ENCODE measurements at places on chromosomes 6 and 20. TPM values are rescaled to one million over a fixed set of nuclear protein-coding genes. Genes with fewer than 3 reads are reported as not detected.

- DNase-seq = no peak
Observed at GRCh38 chr20:39395478-39396291, 433.5 kb downstream of the DHX35 start.

SIRPD gene
- not detected for total RNA-seq

OR2H2 gene
- total RNA-seq = not detected

POPDC3 gene
- 0.93 TPM for total RNA-seq

CDH26 gene
- 2.2 TPM for total RNA-seq

- DNase-seq = peak; percentile 68
Observed at GRCh38 chr20:50625986-50626677, 65.2 kb downstream of the RIPOR3 start.

C6orf141 gene
- total RNA-seq = 2.9 TPM

GRCh38 chr20:12723811-12724210 is 285.0 kb upstream of the SPTLC3 start:
- no peak for DNase-seq

DNA sequence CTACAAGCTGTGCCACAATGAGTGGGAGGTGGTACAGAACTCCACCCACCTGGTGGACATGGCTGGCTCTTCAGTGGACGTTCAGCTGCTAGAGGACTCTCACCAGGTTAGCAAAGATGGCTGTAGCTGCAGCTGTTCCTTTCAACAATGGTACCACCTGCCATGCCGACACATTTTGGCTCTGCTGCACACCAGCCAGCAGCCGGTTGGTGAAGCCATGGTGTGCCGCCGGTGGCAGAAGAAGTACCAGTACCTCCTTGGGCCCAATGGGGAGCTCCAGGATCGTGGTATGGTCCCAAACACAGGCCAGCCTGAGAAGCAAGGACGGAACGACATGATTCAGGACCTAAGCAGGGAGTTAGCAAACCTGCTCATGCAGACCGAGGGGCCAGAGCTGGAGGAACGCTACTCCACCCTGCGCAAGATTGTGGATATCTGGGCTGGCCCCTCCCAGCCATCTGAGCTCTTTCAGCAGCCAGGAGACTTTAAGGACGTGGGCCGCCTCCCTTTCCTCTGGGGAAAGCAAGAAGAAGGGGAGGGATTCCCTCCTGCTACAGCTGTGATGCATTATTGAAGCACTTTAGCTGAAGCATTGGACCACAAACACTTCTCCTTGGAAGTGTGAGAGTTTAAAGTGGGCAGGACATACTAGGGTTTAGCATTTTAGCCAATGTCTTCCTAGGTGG is 2.8 kb upstream of the ZSWIM1 start:
- no peak for DNase-seq

TMEM74B gene
- 9.4 TPM for total RNA-seq

- no peak for DNase-seq
Observed at GRCh38 chr6:170476360-170476759, 76.7 kb downstream of the PSMB1 start.

SLC22A16 gene
- total RNA-seq = not detected

DNA sequence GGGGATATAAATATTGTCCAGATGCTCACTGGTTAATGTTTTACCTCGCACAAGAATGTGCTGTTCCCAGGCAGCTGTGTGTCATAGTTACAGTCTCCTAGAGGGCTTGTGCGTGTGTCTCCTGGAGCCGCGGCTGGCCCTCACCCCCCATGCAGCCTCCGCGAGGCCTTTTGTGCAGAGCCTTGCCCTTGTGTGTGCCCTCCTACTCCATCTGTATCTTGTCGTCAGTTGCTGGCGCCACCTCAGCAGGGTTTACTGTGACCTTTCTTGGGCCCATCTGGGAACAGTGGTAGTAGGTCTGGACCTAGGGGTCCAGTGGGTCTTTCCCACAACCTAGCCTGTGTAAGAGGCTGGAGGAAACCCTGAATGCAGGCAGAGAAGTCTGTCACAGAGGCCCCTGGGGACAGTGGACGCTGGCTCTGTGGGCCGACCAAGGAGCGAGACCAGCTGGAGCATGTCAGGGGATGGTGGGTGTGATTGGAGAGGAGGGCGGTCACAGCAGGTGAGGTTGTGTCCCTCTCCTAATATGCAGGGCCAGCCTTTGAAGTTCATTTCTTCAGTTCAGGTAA is 35.2 kb downstream of the PPP1R14C start:
- DNase-seq = peak; percentile 75

BANF2 gene
- total RNA-seq = not detected

All from hepatocyte (in vitro differentiated cells).